ENCODE measurements at places on chromosomes 4 and X.

GRCh38 chrX:129310000-129310399 lies 213.3 kb downstream of the SMARCA1 start:
- no peak for DNase-seq

DNA sequence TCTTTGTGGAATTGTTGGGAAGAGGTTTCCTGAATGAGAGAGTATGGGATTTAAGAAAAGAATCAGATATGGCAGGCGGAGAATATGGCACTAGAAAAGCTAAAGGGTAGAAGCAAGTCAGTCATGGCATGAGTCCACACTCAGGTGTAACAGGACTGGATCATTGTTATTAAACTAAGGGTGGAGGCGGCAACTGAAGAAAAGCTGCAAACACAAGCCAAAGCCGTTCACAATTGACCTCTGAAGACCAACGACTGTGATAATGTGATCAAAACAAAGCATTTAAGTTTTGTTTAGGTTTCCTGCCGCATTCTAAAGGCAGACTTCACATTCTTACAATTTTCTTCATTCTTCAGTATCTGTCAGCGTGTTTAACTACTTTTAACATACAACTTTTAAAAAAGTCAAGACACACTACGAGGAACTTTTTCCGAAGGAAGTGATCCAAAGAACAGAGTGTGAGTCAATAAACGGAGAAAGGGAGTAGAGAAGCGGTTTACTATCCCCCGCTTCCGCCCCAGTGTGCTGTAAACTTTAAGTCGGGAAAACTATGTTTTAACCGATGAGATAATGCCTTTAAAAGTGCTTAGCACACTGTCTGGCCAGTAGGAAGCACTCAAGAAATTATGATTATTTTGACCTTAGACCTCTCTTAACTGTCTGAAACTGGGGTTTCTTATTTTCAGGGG lies 909 bp upstream of the SLAIN2 start:
- peak; percentile 81 for DNase-seq

- no peak for DNase-seq
These were observed 2.7 kb downstream of the LEF1 start for GRCh38 chr4:108166038-108166437.

DNA sequence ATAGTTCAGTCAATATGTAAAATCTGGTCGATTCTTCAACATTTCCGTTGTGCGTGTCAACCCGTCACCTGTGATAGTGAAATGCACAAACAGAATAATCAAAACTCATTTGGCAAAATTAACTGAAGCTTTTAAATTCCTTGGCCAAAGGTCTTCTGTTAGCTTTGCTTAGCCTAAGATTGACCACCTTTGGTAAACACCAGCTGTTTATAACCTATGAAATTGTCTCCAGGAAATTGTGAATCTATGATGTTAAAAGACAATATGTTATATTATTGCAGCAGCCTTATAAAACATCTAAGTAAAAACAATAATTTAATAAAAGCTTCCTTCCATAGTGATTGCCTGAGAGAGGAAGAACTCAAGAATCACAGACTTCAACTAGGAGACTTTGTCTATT lies 196.8 kb downstream of the IL15 start:
- no peak for DNase-seq

DNA sequence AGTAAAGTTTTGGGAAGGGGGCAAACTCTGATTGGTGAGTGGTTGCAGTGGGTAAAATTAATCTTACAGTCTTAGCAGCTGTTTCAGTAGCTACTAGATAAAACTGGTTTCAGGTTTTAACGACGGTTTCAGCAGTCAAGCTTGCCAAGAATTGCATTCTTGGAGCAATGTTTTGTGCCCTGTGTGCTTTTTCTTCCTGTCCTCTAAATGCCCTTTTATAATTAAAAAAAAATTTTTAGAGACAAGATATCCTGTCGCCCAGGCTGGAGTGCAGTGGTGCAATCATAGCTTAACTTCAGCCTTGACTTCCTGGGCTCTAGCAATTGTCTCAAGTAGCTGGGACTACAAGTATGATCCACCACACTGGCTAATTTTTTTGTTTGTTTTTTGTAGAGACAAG lies 6.3 kb upstream of the PPEF2 start:
- peak; percentile 26 for DNase-seq

GRCh38 chr4:102627831-102628523 lies 126.8 kb downstream of the NFKB1 start:
- DNase-seq: peak; percentile 75

- peak; percentile 96 for DNase-seq
These were observed 43.7 kb downstream of the NSG1 start for GRCh38 chr4:4430492-4431195.

DNA sequence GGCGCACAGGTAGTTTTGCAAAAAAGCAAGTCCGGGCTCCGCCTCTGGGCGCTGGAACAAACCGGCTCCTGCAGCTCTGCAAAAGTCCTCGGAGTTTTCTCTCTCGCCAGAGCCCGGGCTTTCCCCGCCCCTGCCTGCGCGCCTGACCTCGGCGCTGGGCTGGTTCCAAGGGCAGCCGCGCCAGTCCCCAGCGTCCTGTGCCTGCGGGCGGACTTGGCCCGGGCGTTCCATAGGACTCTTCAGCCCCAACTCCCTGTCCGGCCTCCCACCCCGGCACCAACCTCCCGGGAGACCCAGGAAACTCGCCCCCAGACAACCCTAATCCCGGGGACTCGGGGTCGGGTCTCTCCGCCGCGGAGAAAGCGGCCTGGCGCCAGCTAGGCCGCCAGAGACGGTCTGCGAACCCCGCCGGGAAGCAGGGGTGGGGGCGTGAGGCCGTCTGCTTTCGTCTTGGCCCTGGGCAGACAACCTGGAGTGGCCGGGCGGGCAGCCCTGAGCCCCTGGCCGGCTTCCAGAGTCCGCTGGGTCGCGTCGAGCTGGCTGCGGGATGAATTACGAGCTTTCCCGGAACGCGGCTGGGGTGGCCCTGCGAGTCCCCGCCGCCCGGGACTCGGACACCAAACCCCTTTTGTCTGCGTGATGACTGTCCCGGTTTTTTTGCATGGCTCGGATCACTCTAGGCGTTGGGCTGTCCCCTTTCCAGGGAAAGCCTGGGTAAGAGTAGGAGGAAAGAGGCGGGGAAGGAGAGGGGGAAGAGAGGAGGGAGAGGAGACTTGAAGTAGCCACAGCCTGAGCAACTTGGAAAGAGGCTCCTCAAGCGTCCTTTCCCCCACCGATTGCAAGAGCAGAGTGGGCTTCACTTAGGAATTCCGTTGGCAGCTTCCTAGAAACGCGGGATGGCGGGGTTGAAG lies 916 bp downstream of the MXRA5 start:
- peak; percentile 73 for DNase-seq

Measured in EH (cell line).